ENCODE measurements at places on chromosomes 16 and 17.
A peak's percentile ranks its signal among the peaks of the same experiment; 100 is the strongest.

DNA sequence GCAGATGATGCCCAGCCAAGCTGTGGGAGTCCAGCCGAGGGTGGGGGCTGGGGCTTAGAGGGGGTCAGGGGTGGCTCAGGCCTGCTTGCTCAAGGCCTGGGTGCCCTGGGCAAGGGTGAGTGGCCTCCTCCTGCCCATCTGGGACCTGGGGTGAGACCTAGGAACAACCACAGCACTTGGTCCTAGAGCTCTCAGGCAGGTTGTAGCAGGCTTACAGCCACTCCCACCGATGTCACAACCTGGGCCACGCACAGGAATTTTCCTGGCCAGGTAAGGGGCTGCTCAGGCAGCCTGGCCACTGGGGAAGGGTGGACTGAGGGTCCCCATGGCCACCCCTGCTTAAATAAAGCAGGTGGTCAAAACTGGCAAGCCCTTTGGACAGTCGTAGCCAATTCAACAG is 6.3 kb upstream of the SREBF1 start:
- DNase-seq: no peak

DNA sequence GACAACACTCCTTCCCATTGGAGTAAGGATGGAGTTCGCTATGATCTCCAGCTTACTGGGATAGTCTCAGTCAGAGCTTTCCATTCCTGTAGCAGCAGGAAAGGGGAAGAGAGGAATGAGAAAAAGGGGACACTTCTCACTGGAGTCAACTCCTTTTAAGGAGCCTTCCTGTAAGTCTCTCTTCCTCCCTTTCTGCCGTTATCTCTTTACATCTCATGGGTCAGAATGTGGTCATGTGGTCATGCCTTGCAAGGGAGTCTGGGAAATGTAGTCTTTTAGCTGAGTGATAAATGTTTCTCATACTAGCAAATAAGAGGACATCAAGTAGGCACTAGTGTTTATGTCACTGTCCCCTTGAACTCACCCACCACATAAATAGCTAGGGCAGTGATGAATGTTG is 227.3 kb downstream of the HAPSTR1 start:
- no peak for DNase-seq

- no peak for DNase-seq
These were observed 93.4 kb upstream of the CBX4 start for GRCh38 chr17:79932451-79933306.

GRCh38 chr17:42522798-42523278 is 13.2 kb upstream of the NAGLU start:
- DNase-seq: no peak

- no peak for DNase-seq
These were observed 119.2 kb upstream of the PMFBP1 start for GRCh38 chr16:72291121-72291520.

DNA sequence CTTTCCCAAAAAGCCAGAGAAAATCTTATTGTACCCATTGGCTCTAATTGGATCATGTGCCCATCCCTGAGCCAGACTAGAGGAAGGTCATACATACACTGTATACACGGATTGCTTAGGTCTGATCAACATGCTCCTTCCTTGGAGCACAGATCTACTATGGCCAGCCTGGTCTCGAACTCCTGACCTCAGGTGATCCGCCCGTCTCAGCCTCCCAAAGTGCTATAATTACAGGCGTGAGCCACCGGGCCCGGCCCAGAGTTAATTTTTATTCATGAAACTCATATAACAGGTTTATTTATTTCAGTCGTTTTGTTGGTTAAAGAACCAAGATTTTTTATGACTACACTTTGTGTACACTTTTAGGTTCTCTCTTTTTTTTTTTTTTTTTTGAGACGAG is 1.2 kb upstream of the TAOK1 start:
- DNase-seq: no peak

GRCh38 chr16:19113577-19114358 is at the start of gene ITPRIPL2:
Gene ITPRIPL2, plus strand, starts transcription at chr16:19113964. Its CDS starts 498 bp downstream, at chr16:19114462.
- DNase-seq: peak; percentile 89

DNA sequence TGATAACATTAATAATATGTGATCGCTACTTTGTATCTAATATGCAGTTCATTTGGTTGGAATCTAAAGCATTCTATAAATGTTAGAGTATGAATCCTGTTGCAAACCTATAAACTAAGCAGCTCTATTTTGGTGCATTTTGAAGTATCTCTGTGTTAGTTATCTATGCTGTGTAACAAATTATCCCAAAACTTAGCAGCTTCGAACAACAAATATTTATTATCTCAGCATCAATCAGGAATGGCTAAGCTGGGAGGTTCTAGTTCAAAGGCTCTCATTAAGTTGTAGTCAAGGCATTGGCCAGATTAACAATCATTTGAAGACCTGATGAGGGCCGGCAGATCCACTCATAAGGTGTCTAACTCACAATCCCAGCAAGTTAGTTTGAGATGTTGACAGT is 10.1 kb upstream of the MSI2 start:
- no peak for DNase-seq

- DNase-seq: no peak
These were observed 7.3 kb downstream of the TAT start for GRCh38 chr16:71569621-71570020.

DNA sequence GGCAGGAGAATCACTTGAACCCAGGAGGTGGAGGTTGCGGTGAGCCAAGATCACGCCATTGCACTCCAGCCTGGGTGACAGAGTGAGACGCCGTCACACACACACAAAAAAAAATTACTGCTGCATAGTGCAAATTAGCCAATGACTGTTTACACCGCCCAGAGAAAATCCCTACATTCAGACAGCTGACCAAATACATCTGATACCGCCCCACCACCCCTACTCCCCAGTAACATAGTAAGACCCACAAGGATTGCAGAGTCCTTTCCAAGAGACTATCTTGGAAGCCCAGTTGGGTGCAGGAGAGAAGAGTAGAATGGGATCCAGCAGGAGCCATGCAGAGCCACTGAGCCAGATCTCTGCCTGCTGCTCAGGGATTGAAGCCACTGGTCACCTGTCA is 63.5 kb downstream of the SLC39A11 start:
- DNase-seq: no peak

- no peak for DNase-seq
These were observed 405.5 kb upstream of the HSBP1 start for GRCh38 chr16:83402160-83402814.

DNA sequence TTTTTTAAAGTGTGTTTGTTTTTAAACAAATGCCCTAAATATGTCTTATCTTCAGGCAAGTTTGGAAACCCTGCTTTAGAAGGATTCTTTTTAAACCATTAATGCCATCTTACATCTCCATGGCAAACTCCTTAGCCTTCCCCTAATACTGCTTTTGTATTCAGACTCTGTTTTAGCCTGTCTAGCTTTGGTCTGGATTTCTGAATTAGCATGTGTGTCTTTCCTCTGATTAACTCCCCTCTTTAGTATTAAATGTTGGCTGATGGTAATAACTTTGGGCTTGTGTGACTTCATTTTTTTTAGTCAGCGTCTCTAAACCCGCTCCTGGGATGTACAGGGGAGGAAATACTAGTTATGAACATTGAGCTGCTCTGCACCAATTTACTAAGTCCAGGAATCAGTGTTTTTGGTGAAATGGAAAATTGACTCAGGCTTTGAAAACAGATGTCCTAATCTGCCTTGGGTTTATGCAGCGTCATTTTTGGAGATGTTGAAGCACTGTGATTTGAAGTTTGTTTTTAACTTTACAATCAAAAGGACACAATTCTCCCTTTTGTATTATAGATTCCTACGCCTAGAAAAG is 22.2 kb downstream of the WIPF2 start:
- DNase-seq: no peak

DNA sequence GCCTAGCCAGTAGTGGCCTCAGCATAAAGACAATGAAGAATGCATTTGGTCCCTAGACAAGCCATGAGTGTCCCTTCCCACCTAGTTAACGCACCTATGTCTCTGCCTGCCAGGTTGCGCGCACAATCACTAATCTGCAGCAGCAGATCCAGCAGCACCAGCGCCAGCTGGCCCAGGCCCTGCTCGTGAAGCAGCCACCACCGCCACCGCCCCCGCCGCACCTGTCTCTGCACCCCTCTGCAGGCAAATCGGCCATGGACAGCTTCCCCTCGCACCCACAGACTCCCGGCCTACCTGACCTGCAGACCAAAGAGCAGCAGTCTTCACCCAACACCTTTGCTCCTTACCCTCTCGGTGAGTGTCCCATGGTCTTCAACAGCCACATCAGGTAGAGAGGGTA is 41.8 kb downstream of the TMC6 start:
- no peak for DNase-seq
